ENCODE measurements at places on chromosomes 2 and 18.

DNA sequence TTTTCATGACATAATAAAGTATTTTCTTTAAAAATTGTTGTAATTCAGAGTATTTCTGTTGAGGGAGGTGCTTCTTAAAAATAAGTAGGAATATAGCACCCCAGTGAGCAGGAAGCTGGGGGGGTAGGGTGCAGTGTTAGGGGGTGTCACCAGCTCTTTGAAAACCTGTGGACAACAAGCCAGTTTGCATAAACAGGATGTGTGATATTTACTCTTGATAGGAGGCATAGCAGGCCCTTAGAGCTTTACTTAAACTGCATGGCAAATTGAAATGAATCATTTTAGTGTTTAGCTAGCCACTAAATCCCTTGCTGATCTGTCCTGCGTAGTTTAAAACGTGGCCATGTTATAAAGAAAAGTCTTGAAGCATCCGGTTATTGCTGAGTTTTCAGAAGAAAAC is 8.4 kb downstream of the TGIF1 start:
- H3K4me3 ChIP-seq = no peak overlapping the region
- peaks cover 55% of the 10 kb centered on the region for H3K36me3 ChIP-seq
- peaks cover 44% of the 10 kb centered on the region for H3K4me1 ChIP-seq
- H3K27me3 ChIP-seq = no peaks in the 10 kb centered on the region
- no peak for DNase-seq

DNA sequence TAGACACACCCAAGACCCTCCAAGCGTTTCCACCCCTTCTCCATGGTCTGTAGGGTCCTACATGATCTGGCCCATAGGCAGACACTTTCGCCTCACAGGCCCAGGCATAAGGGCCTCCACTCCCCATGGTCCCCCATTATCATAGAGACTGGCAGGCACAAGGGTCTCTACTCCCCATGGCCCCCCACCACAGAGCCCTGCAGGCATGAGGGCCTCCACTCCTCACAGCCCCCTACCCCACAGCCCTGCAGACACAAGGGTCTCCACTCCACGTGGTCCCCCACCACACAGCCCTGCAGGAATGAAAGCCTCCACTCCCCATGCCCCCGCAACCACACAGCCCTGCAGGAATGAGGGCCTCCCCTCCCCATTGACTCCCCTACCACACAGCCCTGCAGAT is 159.7 kb upstream of the AGAP1 start:
- no peaks in the 10 kb centered on the region for H3K36me3 ChIP-seq
- no peaks in the 10 kb centered on the region for H3K4me1 ChIP-seq
- DNase-seq = no peak
- no peak overlapping the region for H3K27ac ChIP-seq
- peaks cover 19% of the 10 kb centered on the region for H3K27me3 ChIP-seq

DNA sequence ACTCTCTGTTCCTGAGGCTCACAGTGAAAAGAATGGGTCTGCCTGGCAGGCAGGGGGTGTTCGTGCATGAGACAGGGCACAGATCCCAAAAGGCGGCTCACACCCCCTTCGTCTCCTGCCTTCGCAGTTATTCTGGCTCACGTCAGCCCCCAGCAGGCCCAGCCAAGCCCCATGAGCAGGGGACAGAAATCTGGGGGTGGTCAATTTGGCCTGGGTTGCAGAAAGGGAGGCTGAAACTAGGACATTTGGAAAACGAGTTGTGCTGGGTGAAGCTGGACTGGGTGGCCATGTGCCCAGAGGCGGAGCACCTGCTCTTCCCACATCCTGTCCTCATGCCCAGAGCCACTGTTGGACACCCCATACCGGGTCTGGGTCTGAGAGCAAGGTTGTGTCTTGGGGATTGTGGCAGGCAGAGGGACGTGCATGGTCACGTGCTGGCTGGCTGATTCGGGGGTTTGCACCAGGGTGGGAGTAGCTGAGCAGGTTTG is 99.0 kb upstream of the MCFD2 start:
- no peak overlapping the region for H3K27ac ChIP-seq
- no peak overlapping the region for H3K4me3 ChIP-seq
- DNase-seq = no peak

- H3K36me3 ChIP-seq = no peaks in the 10 kb centered on the region
- DNase-seq = no peak
- no peak overlapping the region for H3K27ac ChIP-seq
- H3K27me3 ChIP-seq = no peaks in the 10 kb centered on the region
- peaks cover 19% of the 10 kb centered on the region for H3K4me1 ChIP-seq
Measured at GRCh38 chr2:60440079-60440766, 113.2 kb downstream of the BCL11A start.

Measured in mesothelial cell of epicardium (in vitro differentiated cells).